ENCODE measurements at places on chromosomes 7 and 10.

GRCh38 chr10:30625080-30625479, 4.5 kb downstream of the LYZL2 start:
- peak; percentile 13 for DNase-seq

DNA sequence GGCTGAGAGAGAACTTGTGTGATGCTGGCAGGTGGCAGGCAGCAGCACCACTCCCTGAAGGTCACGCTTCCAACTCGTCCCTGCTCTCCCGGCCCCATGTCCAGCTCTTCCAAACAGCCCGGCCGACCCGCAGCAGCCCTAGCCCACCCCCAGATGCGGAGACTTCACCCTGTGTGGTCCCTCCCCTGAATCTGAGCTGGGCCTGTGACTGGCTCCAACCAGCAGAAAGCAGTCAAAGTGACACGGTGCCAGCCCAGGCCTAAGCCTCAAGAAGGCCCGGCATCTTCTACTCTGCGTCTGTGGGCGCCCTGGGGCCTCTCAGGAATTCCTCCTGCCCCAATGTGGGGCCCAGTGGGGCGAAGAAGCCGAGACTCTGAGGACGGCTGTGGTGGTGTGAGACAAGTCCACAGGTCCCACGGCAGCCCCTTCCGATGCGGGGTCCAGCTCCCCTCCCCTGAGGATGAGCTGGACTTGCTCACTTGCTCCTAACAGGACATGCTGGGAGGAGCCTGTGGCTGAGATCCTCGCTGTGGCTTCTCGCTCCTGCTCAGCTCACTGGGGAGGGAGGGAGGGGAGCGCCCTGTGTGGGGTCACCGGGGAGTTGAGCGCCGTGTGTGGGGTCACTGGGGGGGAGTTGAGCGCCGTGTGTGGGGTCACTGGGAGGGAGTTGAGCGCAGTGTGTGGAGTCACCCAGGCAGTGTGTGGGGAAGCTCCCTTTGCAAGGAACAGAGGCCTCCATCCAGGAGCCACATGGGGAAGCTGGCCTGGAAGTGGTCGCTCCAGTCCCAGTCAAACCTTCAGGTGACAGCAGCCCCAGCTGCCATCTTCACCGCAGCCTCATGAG, 9.5 kb downstream of the STK32C start:
- peak; percentile 22 for DNase-seq

DNA sequence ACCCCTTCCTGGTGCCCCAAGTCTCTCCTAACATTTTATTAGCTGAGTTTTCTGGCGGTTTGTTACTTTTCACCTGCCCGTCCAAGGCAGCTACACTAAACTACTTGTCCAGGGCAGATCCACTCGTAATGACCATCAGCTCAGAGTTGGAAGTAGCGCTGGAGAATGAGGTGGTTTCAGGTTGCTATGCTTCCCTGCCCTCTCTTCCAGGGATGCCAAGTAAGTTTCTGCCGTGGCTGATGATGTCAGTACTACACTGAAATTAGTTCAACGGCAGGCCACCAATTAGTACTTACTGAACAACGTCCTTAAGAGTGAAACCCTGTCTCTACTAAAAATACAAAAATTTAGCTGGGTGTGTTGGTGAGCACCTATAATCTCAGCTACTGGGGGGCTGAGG, 55.2 kb downstream of the DIP2C start:
- DNase-seq, result no peak

DNA sequence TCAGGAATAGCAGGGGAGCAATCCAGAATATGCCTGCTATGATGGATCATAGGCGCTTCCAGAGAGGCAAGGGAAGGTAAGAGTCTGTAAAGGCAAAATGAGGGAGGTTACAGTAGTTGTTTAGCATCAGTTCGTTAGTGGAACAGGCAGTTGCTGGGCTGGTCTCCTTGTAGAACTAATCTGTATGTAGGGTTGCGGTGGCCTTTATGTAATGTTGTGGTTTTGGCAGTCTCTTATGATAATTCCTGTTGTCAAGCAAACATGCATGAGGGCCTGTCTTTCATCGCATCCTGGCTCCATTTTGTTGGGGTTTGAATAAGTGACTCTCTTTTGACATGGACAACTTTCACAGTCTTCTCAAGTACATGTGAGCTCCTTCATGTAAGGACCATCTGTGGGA, 427.8 kb upstream of the LRGUK start:
- DNase-seq, result no peak

DNA sequence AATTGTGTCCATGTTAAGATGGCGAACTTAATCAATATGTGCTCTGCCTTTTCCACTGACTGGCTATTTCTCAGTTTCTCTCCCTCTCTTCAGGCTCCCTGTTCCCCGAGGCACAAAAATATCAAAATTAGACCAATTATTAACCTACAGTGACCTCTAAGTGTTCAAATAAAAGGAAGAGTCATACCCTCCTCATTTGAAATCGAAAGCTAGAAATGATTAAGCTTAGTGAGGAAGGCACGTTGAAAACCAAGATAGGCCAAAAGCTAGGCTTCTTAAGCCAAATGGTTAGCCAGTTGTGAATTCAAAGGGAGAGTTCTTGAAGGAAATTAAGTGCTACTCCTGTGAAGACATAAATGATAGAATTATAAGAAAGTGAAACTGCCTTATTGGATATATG, 81.1 kb upstream of the MBL2 start:
- no peak for DNase-seq

DNA sequence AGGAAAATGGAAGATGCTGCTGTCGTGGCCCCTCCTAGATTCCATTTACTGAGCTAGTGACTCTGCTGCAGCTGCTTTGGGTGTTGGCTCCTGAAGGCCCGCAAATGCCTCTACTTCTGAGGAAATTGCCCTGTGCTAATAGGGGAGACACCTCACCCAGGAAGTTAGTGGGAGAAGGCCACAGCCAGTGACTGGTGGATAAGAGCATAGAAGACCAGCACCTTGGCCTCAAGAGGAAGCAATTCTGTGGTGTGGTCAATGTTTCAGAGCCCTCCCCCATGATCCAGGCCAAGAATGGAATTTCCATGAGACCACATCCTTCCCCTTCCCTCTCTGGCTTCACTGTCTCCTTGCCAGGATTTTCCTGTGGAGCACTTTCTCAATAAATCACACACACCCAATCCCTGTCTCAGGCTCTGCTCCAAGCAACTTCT, 25.0 kb upstream of the FZD1 start:
- peak; percentile 44 for DNase-seq

GRCh38 chr10:4310172-4310571, 515.8 kb upstream of the AKR1E2 start:
- DNase-seq, result no peak

GRCh38 chr7:5557920-5558401, 134.3 kb upstream of the TNRC18 start:
- peak; percentile 19 for DNase-seq

GRCh38 chr7:84110400-84110799, 84.2 kb downstream of the SEMA3A start:
- DNase-seq, result no peak

- DNase-seq, result peak; percentile 41
Observed at GRCh38 chr7:102463841-102464576, 654 bp downstream of the ALKBH4 start.
